ENCODE measurements at places on chromosomes 5 and 9.
A peak's percentile ranks its signal among the peaks of the same experiment; 100 is the strongest.

DNA sequence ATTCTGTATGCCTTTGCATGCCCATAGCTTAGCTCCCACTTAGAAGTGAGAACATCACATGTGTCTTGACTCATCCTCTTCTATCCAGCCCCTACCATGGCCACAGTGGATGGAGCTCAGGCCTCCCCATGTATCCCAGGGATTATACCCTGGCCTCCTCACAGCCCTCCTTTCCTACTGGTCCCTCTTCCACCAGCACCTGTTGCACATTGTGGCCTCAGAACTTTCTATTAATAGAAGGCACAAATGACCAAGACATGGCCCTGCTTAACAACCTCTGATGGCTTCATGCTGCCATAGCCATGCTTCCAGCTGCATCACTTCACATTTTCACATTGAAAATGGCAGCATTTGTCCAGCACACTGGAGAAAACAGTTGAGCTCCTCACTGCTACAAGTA, 315.4 kb downstream of the CDK5RAP2 start:
- DNase-seq, result no peak

- DNase-seq, result peak; percentile 12
Measured at GRCh38 chr5:62017092-62017491, 288.9 kb upstream of the KIF2A start.

DNA sequence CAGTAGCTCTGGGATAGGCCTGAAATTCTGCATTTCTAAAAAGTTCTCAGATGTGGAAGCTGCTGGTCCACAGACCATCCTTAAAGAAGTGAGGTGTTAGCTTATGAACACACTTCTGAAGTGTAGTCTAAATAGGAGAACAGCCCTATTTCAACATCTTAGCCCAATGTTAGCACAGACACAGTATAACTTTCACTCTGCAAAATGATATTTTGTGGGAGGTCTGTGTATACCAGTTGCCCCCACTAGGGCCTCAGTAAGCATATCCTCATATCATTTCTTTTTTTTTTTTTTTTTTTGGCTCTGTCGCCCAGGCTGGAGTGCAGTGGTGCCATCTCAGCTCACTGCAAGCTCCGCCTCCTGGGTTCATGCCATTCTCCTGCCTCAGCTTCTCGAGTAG, 7.5 kb upstream of the HABP4 start:
- DNase-seq, result no peak

GRCh38 chr9:7287065-7287464, 512.5 kb downstream of the DMAC1 start:
- DNase-seq, result no peak

DNA sequence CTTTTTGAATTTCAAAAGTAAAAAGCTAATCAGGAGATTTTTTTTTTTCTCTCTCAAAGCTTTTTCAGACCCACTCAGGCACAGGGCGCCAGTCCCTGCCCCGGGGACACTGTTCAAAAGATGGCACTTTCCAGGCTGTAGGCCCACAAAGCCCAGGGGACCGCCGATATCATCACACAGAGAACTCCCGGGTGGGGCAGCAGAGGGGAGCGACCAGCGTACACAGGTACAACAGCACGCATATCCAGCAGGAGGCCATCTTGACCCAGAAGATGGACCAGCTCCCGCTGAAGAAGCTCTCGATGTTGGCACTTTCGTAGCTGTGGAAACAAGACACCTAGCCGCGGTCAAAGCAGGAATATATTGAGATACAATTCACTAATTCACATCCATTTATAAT, 108.3 kb downstream of the THBS4 start:
- no peak for DNase-seq

DNA sequence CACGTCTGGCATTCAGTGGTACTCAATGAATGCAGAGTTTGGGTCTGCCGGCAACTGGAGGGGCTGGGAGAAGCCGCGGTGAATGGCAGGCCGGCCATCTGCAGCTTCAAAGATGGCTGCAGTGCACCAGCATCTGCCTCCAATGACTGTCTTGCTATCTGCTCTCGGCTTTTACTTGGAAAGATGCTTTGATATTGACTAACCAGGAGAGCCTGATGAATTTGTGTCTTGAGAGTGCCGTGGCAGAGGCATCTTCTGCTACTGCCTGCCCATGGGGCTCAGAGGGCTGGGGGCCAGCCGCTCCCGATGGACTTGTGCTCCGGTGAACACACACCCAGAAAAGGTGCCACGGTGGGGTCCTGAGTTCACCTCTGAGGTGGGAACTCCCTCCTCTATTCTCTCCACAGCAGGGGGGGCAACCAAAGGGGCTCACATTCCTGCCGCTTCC, 164.5 kb downstream of the COL23A1 start:
- DNase-seq, result no peak

DNA sequence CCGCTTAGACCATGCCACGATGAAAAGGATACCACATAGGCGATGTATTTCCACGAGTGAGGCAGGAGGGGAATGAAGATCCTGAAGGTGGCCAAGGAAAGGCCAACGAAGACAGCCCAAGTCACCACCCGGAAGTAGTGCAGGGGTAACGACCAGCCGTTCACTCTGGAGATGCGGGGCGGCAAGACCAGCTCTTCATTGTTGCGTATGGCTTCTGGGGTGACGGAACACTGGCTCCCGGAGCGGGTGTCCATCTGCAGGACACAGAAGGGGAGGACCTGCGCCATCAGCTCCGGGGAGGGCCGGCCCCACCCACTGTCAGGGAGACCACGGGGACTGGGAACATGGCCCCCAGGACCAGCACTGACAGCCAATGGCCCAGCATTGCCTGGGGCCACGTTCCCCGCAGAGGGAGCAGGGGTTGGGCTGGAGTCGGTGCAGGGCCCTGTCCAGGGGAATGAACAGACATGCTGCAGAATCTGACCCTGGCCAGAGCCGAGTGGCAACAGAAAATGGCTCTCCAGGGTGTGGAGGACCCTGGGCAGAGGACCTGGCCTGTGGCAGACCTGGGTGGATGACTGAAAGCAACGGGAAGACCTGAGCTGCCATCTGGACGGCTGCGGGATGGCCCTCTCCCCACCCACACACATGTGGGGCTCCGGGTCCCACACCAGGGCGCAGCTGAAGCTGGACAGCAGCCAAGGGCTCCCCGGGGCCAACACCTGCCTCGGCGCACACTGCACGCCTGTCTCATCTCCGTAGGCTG, 17.7 kb downstream of the ZDHHC11B start:
- DNase-seq, result no peak

DNA sequence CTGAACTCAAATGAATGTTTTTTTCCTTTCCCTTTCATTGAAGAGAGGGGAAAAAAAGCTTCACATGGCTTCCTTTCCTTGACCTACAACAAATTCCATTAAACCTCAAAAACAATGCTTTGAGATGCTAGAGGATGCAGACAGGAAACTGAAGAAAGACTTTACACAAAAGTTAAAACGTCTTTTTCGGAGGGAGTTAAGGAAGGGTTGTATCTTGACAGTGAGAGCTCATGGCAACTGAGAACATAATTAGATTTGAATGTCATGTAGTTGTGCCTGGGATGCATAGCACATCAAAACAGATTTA, 66.4 kb downstream of the EBF1 start:
- no peak for DNase-seq

DNA sequence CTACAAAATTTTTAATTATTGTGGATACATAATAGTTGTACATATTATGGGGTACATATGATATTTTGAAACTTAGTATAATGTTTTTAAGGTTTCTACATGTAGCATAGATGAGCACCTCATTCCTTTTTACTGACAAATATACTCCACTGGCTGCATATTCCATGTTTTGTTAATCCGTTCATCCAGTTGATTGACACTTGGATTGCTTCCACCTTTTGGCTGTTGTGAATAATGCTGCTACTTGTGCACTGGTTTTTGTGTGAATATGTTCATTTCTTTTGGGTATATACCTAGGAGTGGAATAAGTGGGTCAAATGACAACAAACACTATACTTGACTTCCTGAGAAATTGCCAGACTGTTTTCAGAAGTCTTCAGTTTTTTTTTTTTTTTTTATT, 2.8 kb upstream of the ENTREP1 start:
- DNase-seq, result no peak

DNA sequence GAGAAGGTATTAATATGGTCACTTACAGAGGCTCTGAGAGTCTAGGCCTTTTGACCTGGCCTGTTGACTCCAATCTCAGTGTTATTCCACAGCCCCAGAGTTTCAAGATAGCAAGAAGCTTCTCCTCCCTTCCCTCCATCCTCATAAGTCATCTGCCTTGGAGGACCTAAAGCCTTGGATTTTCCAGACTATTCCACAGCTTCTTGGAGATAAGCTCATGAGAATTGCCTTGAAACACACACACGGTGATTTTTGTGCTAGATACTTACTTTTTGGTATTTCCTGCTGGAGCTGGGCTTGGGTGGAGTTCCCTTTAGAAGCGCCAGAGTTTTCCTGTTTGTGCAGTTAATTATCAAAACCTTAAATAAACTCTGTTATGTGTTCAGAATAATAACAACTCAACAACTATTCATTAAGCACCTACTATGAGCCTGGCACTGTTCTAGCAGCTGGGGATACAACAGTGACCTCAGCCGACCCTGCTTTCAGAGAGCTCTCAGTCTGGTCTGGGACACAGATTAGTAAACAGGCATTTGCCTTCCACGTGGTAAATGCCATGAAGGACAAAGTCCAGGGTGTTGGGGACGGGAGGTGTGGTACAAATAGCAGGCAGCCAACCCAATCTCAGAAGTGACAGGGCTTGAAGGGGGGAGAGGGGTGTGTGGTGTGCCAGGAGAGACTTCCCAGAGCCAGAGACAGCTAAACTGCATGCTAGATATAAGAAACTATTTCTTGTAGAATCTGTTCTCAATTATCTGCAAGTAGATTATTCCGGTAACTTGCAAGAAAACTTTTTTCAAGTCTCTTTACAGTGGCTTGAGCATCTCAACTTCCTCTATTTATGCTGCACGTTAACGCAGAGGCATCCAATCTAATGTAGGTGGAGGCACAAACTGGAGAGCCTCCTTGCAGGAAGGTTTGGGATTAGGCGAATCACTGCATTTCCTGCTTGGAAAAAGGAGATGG, 55.9 kb upstream of the KLF9 start:
- DNase-seq, result peak; percentile 25

GRCh38 chr5:58246461-58246944, 213.4 kb downstream of the PLK2 start:
- no peak for DNase-seq

DNA sequence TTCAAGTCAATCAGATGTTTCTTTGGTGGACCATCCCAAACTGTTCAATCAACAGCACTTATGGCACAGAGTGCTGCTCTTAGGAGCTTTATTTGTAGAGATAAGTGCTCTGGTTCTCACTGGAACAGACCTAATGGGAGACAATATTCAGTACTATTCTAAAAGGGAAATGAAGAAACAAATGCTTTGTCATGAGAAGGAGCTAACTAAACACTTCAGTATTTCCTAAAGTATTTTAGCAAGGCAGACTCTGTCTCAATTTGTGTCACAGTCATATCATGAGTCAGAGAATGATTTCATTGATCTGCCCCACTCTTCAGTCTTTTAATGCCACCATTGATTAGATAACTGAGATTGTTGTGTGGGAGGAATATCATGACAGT, 175.3 kb downstream of the SLF1 start:
- DNase-seq, result no peak

DNA sequence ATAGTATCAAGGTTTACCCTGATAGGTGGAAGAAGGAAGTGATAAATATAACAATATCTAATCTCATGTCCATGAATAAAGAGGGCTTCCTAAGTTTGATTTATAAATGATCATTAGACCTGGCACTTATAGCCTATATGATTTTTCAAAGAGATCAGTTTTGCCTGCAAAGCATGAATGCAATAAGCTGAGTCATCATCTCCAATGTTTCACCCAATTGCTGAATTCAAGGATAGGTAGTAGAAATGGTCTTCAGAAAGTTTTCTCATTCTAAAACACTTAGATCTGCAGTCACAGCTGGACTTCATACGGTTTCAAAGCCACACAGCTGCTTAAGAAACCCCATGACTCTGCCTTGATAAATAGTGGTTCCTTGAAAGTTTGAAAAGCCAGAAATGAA, 1722.8 kb downstream of the MAT2B start:
- DNase-seq, result no peak

DNA sequence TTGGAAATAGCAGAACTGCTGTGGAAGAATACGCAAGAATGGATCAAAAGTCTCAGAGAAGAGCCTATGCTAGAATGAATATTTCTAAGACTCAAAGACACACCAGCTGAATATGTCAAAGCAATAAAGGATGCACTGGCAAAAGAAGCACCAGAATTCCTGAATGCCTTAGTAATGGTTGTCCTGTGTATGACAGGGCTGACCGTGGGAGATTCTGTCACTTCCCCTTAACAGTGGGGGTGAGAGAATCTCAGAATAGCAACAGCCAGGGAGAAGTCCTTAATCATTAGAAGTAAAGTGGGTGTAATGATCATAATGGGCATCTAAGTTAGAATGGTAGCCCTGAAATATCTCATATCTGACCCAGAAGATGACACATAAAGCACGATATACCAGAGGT, 14.6 kb upstream of the PRR16 start:
- no peak for DNase-seq

GRCh38 chr5:2917093-2917492, 165.6 kb upstream of the IRX2 start:
- DNase-seq, result no peak

DNA sequence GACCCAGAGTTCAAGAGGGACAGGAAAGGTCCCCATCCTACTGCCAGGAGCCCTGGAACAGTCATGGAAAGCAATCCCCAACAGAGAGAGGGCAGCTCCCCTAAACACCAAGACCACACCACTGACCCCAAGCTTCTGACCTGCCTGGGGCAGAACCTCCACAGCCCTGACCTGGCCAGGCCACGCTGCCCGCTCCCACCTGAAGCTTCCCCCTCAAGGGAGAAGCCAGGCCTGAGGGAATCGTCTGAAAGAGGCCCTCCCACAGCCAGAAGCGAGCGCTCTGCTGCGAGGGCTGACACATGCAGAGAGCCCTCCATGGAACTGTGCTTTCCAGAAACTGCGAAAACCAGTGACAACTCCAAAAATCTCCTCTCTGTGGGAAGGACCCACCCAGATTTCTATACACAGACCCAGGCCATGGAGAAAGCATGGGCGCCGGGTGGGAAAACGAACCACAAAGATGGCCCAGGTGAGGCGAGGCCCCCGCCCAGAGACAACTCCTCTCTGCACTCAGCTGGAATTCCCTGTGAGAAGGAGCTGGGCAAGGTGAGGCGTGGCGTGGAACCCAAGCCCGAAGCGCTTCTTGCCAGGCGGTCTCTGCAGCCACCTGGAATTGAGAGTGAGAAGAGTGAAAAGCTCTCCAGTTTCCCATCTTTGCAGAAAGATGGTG, 31.6 kb downstream of the CD180 start:
- DNase-seq, result no peak

DNA sequence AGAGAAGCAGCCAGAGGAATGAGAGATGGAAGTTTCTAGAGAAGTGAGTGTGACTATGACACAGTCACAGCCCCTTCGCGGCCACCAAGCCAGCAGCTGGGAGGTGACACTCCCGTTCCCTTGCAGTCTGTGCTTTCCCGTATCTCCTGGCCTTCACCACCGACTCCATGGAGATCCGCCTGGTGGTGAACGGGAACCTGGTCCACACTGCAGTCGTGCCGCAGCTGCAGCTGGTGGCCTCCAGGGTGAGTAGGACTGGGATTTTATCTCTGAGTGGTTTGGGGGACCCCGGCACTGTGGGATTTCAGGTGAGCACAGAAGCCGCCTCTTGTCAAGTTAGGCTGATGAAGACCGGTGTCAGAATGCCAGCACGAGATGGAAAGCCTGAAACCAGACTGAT, 12.1 kb upstream of the SLC2A8 start:
- DNase-seq, result no peak

- no peak for DNase-seq
Measured at GRCh38 chr5:150407096-150407720, 5.5 kb downstream of the CD74 start.

- DNase-seq, result no peak
Measured at GRCh38 chr5:144273232-144274027, 102.8 kb downstream of the KCTD16 start.

- no peak for DNase-seq
Measured at GRCh38 chr5:113269023-113269997, 165.5 kb downstream of the TSSK1B start.

Measured in AG09319 (cell line).